GM06990 (cell line): ENCODE measurements at places on chromosomes 16 and 17.
A peak's percentile ranks its signal among the peaks of the same experiment; 100 is the strongest.

DNA sequence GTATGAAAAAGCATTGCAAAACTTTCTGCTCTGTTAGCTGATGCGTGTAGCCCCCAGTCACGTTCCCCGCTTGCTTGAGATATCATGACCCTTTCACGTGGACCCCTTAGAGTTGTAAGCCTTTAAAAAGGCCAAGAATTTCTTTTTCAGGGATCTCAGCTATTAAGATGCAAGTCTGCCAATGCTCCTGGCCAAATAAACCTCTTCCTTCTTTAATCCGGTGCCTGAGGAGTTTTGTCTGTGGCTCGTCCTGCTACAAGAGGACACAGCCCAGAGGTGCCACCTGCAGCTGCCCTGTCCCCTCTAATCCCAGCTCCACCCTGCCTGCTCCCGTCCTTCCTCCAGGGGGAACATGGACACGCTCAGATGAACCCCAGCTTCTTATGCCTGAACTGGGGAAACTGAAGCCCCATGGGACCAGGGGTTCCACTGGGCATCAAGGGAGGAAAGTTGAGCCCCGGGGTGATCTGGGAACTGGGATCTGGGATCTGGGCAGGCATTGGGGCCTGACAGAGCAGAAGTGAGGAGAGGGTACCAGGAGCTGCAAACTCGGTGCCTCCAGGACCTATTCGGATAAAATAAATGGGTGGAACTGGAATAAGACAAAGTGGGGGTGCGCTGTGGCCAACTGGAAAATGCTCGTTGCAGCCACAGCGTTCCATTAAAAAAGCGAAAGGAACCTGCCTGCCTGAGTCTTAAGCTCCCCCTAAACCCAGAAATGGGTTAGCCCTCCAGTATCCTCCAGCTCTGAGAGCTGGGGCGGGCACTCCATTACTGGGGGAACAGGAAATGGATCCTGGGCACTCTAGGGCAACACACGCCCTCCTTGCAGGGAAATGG is 19.7 kb downstream of the QPRT start:
- DNase-seq = no peak

- DNase-seq = peak; percentile 54
Observed at GRCh38 chr16:80346111-80346632, 194.6 kb upstream of the DYNLRB2 start.

GRCh38 chr16:10992112-10992511 is 47.7 kb downstream of the CLEC16A start:
- no peak for DNase-seq

- no peak for DNase-seq
Observed at GRCh38 chr17:3836551-3836950, 9.5 kb downstream of the NCBP3 start.

- no peak for DNase-seq
Observed at GRCh38 chr16:49455991-49456745, 82.6 kb downstream of the C16orf78 start.

GRCh38 chr16:53925107-53925410 is 221.1 kb downstream of the FTO start:
- no peak for DNase-seq

GRCh38 chr17:70855401-70856054 is 686.2 kb downstream of the KCNJ2 start:
- DNase-seq = no peak

DNA sequence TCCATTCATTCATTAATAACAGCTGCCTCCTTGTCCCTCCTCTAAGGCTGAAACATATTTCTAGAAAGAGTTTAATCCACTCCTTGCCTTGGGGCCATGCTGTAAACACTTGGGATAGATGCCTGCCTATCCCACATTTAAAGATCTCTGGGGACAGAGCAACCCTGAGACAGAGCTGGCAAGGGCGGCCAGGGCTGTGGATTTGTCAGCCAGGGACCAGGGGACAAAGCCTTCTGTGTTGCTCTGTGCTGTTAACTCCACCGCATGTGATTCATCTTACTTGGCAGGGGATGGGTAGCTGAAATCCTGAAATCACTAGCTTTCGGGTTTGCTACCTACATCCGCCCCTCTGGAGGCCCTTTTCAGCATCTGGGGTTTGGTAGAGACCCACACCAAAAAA is 392.9 kb downstream of the SLC39A11 start:
- no peak for DNase-seq
